ENCODE measurements at places on chromosomes 5 and 9.

DNA sequence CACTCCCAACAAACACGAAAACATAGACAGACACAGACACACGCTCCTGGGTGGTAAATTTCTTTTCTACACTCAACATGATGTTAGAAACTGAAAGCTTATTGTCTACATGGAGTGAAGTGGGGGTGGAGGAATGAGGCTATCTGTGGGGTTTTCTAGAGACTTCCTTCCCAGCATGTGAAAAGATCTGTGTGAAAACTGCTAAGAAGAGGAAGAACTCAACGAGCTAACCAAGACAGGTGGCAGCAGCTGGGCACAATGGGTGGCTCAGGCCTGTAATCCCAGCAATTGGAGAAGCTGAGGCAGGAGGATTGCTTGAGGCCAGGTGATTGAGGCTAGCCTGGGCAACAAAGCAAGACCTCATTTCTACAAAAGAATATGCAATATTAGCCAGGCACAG lies 7.6 kb downstream of the FYB1 start:
- ATAC-seq = no peak

GRCh38 chr9:84791643-84792042 lies 122.1 kb downstream of the NTRK2 start:
- ATAC-seq = no peak

GRCh38 chr9:123724211-123724796 lies 205.6 kb downstream of the DENND1A start:
- peak; percentile 43 for ATAC-seq

DNA sequence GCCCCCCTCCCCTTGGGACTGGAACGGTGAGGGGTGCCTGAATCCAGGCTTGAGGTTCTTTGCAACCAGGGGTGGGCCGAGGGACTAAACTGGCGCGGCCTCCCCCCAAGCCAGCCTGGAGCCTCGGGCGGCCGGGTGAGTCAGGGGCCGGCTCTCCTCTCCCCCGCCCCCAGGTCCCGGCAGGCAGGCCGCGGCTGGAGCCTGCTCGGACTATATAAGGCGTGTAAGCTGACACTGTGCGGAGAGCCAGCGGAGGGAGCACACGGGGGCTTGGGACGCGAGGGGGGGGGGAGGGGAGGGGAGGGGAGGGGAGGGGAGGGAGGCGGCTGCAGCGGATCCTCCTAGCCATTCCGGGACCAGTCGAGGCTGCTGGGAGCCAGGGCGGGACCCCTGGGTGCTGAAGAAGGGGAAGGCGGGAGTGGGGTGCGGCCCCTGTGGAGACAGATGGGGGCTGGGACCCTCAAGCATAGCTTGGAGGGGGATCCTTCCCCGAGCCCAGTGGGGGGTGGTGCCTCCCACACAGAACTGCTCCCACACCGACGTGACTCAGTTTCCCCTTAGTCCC lies 595 bp downstream of the PDLIM7 start:
- ATAC-seq = peak; percentile 66
